Progenitor cell of endocrine pancreas (in vitro differentiated cells): ENCODE measurements at places on chromosomes 13 and 19.
A peak's percentile ranks its signal among the peaks of the same experiment; 100 is the strongest.

- no peak for DNase-seq
Measured at GRCh38 chr19:17684256-17684655, 3.9 kb downstream of the UNC13A start.

- no peak for DNase-seq
Measured at GRCh38 chr19:47232422-47233211, 1.6 kb upstream of the BBC3 start.

- DNase-seq, result no peak
Measured at GRCh38 chr19:41563854-41564514, 12.0 kb upstream of the CEACAM21 start.

DNA sequence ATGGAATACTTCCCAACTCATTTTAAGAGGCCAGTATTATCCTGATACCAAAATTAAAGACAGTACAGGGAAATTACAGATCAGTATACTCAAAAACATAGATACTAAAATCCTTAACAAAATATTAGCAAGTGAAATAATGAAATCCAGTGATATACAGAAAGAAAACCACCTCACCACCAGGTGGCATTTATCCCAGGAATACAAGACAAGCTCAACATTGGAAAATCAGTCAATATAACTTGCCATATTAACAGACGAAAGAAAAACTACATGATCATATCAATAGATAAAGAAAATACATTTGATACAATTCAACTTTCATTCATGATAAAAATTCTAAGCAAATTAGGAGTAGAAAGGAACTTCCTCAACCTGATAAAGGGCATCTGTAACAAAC, 6.7 kb upstream of the GNA15 start:
- no peak for DNase-seq

DNA sequence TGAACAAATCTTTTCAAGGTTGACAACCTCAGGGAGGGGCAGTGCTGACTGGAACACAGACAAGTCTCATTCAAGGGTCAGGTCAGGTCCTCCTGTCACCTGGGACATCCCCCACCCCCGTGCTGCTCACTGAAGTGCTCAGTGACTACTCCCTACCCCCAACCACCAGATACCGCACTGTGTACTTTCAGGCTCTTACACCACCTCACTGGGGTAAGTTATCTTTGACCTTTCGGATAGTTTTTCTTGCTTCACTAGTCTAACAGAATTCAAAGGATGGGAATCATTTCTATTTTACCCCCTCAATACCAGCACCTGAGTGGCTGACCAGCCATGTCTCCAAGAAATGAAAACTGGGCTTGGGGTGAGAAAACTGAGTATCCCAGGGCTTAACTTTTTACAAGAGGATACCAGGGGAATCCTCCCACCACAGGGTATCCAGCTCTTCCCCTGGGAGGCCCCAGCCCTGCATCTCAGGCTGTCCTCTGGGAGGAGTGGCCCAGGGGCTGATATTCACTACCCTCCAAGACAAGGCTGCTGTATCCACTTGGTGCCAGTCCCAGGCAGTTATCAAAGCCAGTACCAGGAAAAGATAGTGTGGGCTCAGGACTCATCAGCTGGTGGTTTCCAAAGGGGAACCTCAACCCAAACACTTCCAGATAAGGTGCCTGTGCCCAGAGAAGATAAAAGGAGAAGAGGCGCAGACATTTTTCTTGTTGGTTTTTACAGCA, 2.1 kb downstream of the ZNF563 start:
- DNase-seq, result no peak

GRCh38 chr13:50713523-50714248, 129.8 kb downstream of the DLEU7 start:
- DNase-seq, result no peak

DNA sequence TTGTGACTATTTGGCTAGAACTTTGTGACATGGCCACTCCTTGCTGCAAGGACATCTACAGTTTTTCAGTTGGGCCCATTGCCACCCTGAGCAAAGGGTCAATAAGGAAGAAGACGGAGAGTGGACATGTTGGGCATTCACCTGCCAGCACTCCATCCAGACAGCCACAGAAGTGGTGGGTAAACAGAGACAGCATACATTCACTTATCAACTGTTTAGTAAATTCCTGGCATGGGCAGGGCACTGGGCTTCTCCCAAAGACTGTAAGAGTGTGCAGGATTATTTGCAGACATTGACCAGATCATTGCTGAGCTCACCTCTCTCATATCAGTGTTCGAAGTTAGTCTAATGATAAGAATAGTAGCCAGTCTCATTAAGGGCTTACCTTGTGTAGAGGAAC, 29.2 kb downstream of the SIPA1L3 start:
- DNase-seq, result no peak

GRCh38 chr13:21235174-21235573, 58.7 kb downstream of the MRPL57 start:
- no peak for DNase-seq

DNA sequence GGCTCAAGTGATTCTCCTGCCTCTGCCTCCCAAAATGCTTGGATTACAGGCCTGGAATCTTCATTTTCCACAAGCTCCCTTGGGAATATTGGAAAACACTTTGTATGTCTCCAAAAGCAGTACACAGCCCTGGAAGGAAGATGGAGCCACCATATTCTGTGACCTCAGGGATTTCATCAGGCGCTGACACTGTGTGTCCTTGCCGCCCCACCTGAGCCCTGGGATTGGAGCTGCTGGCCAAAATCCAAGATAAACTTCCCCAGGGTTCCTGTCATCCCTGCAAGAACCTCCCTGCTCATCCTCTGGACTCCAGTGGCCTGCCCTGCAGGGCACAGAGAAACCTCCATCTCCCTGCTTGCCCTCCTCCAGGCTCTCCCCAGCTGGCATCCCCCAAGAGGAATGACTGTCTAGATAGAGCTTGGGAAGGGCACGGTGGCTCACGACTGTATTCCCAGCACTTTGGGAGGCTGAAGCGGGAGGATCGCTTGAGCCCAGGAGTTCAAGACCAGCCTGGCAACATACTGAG, 1.3 kb upstream of the GNG7 start:
- no peak for DNase-seq

- DNase-seq, result no peak
Measured at GRCh38 chr13:37602733-37603381, 4.3 kb upstream of the POSTN start.

DNA sequence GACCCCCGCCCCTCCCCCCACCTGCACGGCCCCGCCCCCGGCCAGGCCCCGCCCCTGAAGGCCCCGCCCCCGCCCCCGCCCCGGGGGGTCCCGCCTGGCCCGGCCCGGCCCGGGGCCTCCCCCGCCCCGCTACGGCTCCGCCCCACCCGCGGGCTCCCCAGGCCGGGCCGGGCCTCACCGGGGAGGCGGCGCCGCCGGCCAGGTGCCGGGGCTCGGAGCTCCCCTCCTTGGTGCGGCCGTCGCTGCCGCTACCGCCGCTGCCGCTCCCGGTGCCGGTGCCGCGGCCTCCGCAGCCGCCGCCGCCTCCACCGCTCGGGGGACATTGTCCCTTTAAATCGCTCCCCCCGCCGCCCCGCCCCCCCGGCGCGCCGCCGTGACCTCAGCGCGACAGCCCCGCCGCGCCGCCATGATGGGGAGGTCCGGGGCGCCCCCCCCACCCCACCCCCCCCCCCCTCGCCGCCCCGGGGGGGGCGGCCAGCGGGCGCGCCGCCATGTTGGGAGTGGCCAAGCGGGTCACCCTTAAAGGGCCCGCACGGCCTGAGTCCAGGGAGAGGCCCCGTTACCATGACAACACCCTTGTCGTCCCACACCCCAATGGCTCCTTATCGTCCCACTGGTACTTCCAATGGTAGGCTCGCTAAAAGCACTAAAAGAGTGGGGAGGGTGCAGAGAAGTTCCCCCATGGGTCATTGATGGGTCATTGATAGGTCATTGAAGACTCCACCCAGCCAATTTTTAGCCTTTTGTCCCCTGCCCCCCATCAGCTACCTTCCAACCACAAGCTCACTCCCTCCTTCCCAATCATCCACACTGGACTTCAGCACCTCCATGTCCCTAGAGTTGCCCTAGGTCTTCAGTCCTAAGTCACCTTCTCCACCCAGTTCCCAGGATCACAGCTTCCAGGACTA, at the start of gene WIZ:
Gene WIZ, minus strand, starts transcription at position 337 of the 908 bp plus-strand sequence. CDS start 1,649 bp downstream, outside the sequence.
- DNase-seq, result peak; percentile 68

DNA sequence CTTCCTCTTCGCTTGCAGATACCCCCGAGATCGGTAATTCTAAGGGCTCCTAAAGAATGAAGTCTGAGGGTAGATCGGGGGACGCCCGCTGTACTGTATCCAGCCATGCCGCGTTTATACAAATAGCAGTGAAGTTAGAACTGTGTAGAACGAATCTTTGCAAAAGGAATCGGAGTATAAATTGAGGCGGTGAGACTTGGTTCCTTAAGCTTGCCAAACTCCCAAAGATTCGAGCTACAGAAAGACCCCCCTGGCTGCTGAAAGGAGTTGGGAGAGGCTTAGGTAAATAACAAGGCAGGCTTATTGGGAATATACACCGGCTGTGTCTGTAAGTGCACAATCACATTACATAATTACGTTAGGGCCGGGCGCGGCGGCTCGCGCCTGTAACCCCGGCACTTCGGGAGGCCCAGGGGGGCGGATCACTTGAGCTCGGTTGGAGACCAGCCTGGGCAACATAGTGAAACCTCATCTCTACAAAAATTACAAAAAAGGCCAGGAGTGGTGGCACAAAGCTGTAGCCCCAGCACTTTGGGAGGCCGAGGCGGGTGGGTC, 12.2 kb downstream of the TMEM160 start:
- DNase-seq, result no peak

- DNase-seq, result no peak
Measured at GRCh38 chr19:22783651-22784410, at the start of gene ZNF99. Gene ZNF99, minus strand, starts transcription at chr19:22784151. Its CDS starts 135 bp downstream, at chr19:22784016.

DNA sequence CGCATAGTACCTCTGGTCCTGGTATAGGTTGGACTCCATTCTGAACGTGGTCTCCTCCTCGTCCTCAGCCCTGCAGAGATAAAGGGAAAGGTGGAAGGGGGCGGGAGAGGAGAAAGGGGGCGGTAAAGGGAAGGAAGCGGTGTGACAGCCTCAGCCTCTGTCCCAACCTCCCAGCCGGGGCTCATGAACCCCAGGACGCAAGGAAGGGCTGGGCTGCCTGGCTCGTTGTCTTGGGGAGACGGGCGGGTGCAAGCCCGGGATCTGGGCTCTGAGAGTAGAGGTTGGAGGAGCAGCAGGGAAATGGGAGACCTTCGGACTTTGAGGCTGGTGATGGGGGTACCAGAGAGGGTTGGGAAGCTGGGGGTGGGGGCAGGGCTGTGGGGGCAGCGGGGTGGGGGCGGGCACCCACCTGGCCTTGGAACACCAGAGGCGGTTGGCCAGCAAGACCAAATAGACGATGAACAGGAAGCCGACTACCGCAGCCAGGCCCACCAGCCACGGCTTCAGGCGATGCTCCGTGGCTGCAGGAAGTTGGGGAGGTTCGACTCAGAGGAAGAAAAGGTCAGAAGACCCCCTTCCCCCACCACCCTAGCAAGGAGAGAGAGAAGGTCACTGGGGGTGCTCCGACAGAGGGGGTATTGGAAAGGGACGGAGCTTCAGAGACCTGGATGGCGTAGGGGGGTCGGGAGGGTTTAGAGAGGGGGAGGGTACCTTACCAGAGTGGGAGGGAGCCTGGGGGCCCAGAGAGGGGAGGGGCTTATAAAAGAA, 1.7 kb downstream of the SMIM24 start:
- DNase-seq, result no peak

GRCh38 chr13:23380534-23380933, 53.0 kb downstream of the SACS start:
- no peak for DNase-seq

DNA sequence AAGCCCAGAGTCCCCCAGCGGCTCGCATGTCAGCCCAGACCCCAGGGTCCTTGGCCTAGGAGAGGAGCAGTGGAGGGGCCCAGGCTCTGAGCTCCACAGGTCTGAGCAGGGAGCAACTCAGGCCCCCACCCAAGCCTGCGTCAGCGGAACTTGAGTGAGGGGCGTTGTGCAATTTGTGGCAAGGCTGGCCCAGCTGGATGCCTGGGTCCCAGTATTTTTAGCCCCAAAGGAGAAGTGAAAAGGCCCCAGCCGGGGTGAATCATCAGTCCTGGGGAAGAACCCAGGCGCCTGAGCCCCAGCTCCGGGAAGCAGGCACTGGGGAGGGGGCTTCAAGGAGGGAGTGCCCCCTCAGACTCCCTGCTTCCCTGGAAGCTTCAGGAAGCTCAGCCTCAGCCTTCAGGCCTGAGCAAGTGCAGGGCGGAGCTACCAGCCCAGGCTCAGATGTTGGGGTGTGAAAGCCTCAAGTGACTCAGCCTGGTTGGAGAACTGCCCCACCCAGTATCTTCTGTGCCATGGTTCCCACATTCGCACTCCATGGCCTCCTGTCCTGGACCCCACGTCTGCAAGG, 7.2 kb downstream of the MED29 start:
- no peak for DNase-seq

- DNase-seq, result no peak
Measured at GRCh38 chr19:38727868-38728660, 16.2 kb downstream of the CAPN12 start.

- no peak for DNase-seq
Measured at GRCh38 chr19:1026783-1027649, 608 bp downstream of the CNN2 start.

GRCh38 chr19:608155-609003, 18.7 kb downstream of the HCN2 start:
- no peak for DNase-seq

DNA sequence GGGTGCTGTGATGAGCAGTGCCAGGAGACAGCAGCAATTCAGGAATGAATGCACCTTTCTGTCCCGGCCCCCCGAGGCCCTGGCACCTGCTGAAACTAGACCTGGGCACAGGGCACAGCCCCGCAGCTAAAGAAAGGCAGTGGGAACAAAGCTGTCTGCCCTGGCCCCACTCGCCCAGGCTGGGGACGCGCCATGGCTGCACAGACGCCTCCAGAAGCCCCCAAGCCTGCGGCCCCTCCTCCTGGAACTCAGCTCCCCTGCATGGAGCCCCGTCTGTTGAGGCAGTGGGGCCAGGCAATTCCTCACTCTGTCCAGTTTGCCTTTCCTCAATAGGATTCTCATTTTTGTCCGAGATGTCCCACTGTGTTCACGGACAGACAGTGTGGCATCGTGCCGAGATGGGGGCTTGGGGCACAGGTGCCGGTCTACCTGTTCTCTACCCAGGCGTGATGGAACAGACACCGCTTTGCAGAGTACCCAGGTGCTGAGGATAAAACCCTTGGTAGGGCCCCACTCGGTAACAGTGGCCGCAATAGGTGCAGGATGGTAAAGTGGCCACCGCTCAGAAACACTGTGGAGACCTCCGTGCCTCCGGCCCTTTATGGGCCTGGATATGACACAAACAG, 146.5 kb upstream of the SOX1 start:
- DNase-seq, result no peak

DNA sequence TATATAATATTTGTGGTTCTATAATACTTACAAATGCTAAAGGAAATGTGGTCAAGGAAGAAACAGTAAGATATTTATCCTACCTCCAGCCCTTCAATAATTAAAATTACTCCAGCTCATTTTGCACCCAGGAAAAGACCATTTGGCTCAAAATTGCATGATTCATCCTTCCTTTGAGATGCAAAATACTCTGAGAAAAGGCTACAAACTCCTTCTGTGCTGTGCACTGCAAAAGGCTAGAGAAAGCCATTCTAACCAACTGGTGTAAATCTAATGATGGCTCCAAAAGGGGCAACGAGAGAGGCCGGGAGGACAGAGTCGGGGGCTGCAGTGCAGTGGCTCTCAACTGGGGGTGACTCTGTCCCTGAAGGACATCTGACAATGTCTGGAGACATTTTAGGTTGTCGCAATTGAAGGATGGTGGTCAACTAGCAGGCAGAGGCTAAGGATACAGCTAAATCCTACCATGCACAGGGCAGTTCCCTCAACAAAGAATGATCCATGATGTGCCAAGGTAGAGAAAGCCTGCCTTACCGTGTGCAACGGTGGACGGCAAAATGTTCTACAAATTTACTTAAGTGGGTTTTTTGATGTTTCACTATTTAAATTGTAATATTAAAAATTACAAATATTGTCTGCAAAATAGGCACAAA, 32.6 kb downstream of the SLC7A1 start:
- DNase-seq, result no peak

GRCh38 chr13:25873242-25873612, 178.6 kb downstream of the SHISA2 start:
- no peak for DNase-seq
